ENCODE measurements at places on chromosomes 6 and 20.

DNA sequence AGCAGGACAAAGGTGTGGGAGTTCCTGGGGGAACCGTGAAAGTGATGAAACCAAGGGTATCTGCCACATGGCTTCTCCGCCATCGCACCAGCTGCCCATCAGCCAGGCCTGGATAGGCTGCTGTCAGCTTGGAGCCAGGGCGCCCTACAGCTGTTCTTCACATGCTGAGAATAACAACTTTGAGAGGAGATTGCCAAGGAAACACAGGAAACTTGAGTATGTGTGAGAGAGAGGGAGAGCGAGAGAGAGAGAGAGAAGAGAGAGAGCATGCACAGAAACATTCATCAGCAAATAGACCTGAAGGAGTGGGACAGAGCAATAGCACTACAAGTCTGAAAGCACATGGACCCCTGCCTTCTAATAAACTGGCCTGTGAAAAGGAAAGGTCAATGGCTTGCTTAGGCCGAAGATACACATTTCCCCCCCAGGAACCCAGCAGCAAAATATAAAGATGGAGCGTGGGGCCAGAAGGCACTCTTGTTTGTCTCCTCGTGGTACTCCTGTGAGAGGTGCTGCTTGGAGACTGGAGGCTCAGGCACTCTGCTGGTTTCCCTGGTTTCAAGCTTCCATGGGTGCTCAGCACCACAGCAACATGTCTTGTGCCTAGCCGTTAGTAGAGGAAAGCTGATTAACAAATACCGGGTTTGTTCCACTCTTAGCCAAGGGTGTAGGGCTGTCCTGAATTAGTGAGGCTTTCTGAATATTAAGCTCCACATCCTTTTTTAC, 53.0 kb downstream of the SNAP25 start:
- no peak for DNase-seq

- no peak for DNase-seq
Observed at GRCh38 chr6:12490351-12490903, 200.3 kb downstream of the EDN1 start.

DNA sequence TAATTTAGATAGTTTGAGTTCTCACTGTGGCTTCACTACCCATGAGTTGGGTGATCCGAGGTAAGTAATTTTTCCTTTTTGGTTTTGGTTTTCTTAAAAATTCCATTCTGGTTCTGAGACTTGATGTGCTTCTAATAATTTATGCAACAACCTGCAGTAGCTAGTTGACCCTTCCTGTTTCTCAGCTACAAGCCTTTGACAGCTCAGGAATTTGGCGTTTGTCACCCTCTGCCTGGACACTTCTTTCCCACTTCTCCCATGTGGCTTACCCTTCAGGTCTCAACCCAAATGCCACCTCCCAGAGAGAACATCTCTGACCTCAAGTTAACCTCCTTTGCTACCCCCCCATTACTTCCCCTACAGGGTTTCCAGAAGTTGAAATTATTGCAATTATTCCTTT, 49.7 kb upstream of the TSHZ2 start:
- no peak for DNase-seq

DNA sequence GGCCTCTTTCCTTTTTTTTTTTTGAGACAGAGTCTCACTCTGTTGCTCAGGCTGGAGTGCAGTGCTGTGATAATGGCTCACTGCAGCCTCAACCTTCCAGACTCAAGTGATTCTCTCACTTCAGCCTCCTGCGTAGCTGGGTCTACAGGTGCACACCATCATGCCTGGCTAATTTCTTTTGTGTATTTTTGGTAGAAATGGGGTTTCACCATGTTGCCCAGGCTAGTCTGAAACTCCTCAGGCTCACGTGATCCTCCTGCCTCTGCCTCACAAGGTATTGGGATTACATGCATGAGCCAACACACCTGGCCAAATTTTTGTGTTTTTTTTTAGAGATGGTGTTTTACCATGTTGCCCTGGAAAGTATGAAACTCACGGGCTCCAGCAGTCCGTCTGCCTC, 29.3 kb downstream of the SRC start:
- no peak for DNase-seq

DNA sequence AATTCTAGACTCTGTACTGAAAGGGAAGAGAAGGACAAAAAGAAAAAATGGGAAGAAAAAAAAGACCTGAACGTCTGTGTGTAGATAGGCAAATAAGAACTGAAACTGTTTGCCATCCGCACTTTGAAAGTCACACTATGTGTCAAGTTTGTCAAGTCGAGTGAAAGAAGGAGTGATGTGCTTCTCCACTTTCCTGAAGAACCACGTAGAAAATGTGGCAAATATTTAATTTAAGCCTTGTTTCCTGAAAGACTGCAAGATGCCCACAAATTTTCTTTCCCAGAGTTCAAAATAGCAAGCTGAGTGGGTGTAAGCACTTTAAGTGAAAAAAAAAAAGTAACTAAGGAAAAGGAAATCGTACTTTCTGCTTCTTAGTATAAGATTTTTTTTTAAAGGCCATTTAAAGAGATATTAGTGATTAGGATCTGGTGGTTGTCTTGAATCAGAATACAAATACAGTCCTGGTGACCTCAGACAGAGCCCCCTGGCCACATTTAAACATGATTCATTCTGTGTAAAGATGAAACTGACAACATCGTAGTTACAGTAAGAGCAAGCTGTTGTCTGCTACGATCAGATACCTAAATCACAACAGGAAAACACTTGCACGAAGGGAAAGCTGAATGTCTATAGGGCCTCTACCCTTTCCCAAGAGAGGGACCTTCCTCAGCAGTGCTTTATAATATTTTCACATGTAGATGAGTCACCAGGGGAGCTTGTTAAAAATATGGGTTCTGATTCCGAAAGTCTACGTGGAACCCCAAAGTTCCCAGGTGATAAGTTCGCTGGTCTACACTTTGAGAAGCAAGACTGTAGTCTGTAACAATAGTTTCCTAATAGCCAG, 102.3 kb downstream of the HIVEP2 start:
- DNase-seq: no peak

Measured in cortex of kidney (tissue), 1 donor.